Mesothelial cell of epicardium (in vitro differentiated cells): ENCODE measurements at places on chromosomes 4 and X. TPM values are rescaled to one million over a fixed set of nuclear protein-coding genes. Genes with fewer than 3 reads are reported as not detected.

PTCHD1 gene
- 5.7 to 7.2 TPM (median 7.0 TPM) in 3 replicates for total RNA-seq

SLITRK2 gene
- 0.85 to 1.2 TPM (median 0.95 TPM) in 3 replicates for total RNA-seq

- DNase-seq, result no peak
Measured at GRCh38 chr4:164813554-164813953, 59.6 kb downstream of the SMIM31 start.

DNA sequence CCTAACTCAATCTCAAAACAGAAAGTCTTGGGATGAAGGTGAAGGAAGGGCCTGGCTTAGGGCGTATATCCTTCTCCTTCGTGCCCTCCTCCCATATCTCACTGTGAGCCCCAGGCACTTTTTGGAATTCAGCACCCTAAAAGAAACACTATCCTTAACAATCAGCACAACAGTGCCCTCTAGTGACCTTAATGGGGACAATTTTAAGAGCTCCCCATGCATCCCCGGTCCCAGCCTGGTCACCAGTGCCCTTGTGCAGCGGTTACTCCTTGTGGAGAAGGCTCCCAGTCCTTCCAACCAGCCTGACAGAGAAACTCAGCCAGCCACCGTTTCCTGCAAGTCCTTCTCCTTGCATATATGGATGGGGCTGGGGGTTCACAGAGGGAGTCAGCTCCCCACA lies 4.2 kb downstream of the PAK3 start:
- DNase-seq, result no peak

DNA sequence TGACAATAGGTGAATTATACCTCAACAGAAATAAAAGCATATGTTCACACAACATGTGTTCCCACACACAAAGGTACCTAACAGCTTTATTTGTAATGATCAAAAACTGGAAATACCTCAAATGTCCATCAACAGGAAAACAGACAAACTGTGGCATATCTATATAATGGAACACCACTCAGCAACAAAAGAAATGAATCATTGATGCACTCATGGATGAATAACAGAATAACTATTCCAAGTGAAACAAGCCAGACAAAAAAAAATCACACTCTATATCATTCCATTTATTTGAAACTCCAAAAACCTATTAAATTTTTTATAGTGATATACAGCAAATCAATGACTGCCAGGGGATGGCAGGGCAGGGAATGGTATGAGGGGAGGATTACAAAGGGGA lies 148.1 kb downstream of the PLS3 start:
- DNase-seq, result no peak

- DNase-seq, result no peak
Measured at GRCh38 chrX:54430519-54430918, 9.7 kb upstream of the TSR2 start.

GRCh38 chr4:145709843-145710242 lies 29.9 kb downstream of the C4orf51 start:
- no peak for DNase-seq

- DNase-seq, result no peak
Measured at GRCh38 chrX:42020225-42020624, 96.9 kb upstream of the CASK start.

GRCh38 chr4:95526075-95526474 lies 22.7 kb downstream of the UNC5C start:
- no peak for DNase-seq
